ENCODE measurements at places on chromosomes 11 and 22. TPM values are rescaled to one million over a fixed set of nuclear protein-coding genes. Genes with fewer than 3 reads are reported as not detected.
A peak's percentile ranks its signal among the peaks of the same experiment; 100 is the strongest.

GRCh38 chr22:44031158-44031952 is 7.3 kb downstream of the PARVB start:
- DNase-seq, result no peak

GRCh38 chr22:40714499-40715337 is 35.4 kb downstream of the MCHR1 start:
- no peak for DNase-seq

Gene MMP8
- 2.3 TPM for total RNA-seq

DNA sequence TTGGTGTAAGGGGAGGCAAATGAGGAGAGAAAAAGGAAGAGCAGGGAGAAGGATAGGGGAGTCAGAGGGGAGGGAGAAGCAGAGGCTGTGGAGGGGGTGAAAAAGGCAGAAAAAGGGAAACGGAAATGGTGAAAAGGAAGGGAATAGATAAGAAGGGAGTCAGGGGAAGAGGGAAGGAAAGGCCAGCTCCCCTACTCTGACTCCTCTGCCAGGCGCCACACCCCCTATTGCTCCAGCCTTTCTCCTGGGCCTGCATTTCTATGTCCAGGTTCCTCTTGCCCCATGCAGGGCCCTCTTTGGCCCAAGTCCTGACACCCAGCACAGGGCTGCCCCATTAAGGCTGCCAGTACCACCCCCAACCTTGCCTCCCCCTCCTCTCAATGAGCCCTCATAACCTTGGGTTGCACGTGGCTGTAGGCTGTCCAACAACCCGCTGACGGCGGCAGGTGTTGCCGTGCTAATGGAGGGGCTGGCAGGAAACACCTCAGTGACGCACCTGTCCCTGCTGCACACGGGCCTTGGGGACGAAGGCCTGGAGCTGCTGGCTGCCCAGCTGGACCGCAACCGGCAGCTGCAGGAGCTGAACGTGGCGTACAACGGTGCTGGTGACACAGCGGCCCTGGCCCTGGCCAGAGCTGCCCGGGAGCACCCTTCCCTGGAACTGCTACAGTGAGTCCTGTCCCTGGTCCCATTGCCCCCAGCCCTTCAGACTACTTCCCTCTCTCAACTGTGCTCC is 3.4 kb upstream of the NHERF4 start:
- no peak for DNase-seq

GRCh38 chr22:48432781-48433518 is 1394.7 kb downstream of the BRD1 start:
- DNase-seq, result no peak

GRCh38 chr11:75668451-75669297 is at the start of gene MAP6:
Gene MAP6 (minus strand): TSS chr11:75669038. CDS start chr11:75668369, 669 bp downstream.
- DNase-seq, result no peak

GRCh38 chr22:46062232-46062615 is 85.3 kb upstream of the WNT7B start:
- peak; percentile 36 for DNase-seq

DNA sequence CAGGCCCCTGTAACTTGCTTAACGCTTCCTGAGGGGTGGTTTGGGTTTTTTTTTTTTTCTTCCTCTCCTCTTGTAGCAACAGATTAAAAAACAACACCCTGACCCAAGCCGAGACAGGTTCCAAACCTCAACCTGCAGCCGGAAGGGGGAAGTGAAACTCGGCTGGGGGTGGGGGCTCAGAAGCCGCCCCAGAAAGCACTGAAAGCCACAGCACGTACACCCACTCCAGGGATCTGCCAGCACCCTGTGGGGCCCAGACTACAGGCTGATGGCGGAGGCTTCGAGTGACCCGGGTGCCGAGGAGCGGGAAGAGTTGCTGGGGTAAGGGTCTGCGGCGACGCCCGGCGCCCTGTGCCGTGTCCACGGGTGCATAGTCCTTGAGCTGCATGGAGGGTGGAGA is at the start of gene LSP1:
LSP1 (plus strand) TSS at position 208 of the 400 bp plus-strand sequence; CDS start at position 269, 61 bp downstream.
- no peak for DNase-seq

All from sciatic nerve (tissue), 2 donors.